ENCODE measurements at places on chromosomes 5 and 9.

GRCh38 chr5:10304932-10305331 lies 2.8 kb downstream of the CMBL start:
- DNase-seq: no peak

GRCh38 chr9:96686638-96687335 lies 31.7 kb upstream of the PRXL2C start:
- peak; percentile 9 for DNase-seq

DNA sequence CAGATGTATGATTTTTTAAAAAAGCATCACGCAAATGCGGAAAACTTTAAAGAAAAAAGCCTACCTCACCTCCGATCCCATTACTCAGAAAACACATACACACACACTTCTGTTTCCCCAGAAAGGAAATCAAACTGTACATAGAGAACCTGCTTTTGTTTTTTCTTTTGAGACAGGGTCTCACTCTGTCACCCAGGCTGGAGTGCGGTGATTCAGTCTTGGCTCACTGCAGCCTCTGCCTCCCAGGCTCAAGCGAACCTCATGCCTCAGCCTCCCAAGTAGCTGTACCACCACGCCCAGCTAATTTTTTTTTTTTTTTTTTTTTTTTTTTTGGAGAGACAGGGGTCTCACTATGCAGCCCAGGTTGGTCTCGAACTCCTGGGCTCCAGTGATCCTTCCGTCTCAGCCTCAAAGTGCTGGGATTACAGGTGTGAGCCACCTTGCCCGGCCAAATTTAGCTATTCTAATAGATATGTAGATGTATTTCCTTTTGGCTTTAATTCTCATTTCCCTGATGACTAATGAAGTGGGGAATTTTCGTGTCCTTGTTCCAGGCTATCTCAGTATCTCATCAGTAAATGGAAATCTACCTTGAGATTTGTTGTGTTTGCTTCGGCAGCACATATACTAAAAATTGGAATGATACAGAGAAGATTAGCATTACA lies 25.7 kb upstream of the EEIG1 start:
- no peak for DNase-seq

DNA sequence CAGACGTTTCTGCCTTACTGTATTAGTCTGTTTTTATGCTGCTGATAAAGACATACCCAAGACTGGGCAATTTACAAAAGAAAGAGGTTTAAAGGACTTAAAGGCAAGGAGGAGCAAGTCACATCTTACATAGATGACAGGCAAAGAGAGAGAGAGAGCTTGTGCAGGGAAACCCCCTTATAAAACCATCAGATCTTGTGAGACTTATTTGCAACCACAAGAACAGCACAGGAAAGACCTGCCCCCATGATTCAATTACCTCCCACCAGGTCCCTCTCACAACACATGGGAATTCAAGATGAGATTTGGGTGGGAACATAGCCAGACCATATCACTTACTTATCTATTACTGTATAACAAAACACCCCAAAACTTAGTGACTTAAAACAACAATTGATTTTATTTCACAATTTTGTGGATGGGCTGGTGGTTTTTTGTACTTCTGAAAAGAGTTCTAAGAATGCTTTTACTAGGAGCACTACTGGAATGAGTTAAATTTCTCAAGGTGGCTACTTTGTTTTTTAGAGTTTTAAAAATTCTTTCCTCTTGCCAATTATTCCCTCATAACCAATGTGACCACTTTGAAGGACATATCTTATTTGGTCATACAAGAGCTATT lies 10.3 kb downstream of the RUSC2 start:
- no peak for DNase-seq

DNA sequence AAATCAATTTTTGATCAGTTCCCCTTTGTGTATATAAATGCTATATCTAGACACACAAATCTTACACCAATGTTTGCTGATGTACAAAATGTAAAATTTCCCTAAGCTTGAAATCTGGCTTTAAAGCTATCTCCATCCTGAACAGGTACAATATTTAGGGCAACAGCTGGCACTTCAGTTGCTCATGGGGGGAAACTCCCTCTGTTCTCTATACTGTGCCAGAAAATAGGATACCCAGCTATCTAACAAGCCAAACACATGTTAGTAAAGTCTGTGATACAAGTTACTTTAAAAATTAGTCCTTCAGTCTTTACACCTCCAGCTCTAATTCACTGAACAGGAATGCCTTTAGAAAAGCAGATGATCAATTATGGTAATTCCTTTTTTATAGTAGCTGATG lies 191.8 kb downstream of the SLF1 start:
- no peak for DNase-seq

DNA sequence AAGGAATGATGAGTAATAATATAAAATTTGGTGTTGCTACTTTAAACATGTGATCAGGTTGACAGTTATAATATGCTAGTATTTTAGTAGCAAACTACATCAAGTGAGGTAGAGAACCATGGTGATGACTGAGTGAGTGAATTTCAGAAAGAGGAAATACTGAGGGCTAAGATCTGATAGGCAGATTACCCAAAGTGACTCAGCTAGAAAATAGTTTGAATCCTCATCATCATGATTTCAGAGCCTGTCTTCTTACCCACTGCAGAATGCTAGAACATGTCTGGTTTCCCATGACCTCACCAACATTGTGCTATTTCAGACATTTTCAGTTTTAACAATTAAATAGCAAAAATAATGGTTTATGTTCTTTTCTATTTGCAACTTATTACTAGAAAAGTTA lies 602.1 kb downstream of the TAF11L14 start:
- DNase-seq: no peak

DNA sequence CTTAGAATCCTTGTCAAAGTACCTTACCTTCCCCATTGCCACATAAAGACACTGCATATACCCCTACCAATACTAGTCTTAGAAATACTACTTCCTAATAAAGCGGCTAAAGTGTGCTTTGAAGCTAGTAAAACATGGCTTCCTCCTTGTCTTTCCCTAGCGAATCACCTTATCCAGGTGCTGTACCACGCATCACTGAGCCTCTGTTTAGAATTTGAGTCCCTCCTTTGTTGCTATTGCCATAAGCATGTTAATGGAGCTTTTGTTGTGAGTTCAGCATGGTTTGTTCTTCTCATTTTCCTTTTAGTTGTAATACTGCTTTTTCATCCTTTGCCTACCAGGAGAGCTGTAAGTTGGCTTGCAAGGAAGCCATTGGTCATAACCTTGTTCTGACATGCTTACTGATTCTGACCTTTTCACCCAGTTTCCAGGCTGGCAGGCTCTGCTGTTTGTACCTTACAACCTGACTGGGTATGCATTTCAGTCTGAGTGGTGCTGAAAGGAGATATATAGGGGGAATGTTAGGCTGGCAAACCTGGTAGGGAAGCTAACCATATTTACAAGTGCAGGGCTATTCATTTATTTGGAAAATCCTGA lies 49.8 kb downstream of the LMNB1 start:
- no peak for DNase-seq

- no peak for DNase-seq
Observed at GRCh38 chr9:21583628-21584377, 101.7 kb upstream of the IFNE start.

- no peak for DNase-seq
Observed at GRCh38 chr5:137313526-137314175, 185.5 kb downstream of the SPOCK1 start.

DNA sequence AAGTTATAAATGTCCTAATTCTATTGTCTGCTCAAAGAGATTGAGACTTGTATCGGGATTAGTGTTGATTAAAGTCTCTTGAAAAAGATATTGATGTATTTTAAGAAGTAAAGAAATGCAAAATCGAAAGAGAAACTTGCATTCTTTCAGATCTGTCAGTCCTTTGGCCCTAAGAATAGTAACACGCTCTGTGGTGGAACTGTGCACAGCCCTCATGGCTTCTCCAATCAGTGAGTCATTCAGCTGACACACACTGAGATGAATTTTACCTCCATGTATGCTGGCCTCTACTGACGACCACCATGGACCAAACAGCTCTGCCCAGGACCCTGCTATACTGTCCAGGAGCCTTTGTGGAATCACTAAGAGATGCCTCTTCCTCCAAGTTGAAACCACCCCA lies 232.4 kb downstream of the ESM1 start:
- no peak for DNase-seq

- no peak for DNase-seq
Observed at GRCh38 chr9:111994831-111995458, 98.3 kb downstream of the UGCG start.

GRCh38 chr9:120524863-120525262 lies 55.1 kb downstream of the CDK5RAP2 start:
- no peak for DNase-seq

DNA sequence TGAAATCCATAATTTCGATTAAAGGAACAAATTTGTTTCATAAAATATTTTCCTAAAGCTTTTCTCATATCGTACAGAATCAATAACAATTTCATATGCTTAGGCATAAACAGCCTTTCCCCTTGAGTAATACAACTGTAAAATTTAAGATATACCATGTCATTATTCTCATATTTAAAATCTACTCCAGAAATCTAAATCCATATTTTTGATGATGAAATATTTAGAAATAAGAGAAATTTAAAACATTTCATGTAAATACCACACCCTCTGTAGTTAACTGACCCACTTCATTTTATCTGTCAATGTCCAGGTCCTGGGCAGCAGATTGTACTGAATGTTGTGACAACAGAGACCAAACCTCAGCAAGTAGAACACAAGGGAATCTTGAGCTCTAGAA lies 5.1 kb downstream of the POC5 start:
- DNase-seq: no peak

- peak; percentile 88 for DNase-seq
Observed at GRCh38 chr5:95817430-95817829, 5.1 kb downstream of the GLRX start.

GRCh38 chr9:69044240-69045219 lies 9.0 kb downstream of the FXN start:
- peak; percentile 51 for DNase-seq

DNA sequence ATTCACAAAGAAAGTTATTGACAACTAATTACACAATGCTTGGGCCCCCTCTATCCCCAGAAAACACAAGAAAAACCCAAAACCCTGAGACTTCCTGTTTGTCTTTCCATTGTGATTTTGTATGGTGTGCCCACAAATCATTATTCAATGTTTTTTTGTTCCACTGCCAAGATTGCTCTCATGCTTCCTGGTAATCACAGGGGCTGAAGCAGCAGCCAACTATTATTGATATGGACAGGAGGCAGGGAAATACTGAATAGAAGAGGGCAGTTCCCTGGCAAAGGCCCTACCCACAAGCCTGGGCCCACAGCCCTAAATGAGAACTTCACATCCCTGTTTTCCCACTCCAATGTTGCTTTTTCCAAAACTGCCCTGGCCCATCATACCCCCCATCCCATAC lies 21.5 kb upstream of the RFK start:
- no peak for DNase-seq

- DNase-seq: no peak
Observed at GRCh38 chr5:143601357-143601756, 197.9 kb upstream of the NR3C1 start.

DNA sequence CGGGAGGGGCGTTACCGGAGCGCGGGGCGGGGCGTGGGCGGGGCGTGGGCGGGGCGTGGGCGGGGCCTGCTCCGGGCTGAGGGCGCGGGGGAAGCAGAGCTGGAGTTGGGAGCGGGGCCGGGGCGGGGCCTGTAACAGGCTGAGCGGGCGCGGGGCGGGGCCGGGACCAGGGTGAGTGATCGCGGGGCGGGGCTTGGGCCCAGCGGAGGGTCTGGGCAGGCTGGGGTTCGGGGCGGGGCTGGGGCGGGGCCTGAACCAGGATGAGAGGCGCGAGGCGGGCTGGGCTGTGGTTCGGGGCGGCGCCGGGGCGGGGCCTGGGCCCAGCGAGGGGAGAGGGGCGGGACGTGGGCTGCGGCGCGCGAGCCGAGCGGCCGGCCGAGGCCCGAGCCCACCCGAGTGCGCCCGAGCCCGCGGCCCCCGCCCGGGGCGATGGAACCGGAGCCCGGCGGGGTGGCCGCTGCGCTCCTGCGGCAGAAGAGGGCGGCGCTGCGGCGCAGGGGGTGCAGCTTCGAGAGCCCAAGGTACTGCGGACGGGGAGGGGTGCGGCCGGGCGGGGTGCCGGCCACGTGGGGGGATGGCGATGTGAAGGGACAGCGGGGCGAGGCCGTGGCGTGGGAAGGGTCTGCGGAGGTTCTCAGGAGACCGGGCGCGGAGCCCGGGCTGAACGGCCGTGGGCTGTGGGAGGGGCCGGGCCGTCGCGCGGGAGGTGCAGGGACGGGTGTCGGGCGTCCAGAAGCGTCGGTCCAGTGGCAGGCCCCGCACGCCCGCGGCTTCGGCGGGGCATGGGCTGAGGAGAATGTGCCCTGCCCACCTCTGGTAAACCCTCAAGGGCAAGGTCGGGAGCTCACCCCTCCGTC lies 39.5 kb upstream of the GARNL3 start:
- peak; percentile 93 for DNase-seq

DNA sequence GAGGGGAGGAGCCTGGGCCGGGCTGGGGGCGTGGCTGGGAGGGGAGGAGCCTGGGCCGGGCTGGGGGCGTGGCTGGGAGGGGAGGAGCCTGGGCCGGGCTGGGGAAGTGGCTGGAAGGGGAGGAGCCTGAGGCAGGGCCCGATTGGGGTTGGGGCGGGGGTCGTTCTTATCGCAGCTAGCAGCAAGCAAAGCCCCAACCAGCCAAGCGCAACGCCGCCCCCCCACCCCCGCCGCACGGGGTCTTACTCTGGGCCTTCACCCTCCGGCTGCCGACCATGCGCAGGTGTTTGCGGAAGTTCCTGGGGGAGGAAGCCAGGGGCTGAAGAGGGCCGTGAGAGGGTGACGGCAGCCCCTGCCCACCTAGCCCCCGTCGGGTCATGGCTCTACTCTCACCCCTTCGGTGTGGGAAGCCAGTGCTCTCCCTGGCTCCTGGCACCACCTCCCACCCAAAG lies 5.0 kb downstream of the NSMF start:
- no peak for DNase-seq

DNA sequence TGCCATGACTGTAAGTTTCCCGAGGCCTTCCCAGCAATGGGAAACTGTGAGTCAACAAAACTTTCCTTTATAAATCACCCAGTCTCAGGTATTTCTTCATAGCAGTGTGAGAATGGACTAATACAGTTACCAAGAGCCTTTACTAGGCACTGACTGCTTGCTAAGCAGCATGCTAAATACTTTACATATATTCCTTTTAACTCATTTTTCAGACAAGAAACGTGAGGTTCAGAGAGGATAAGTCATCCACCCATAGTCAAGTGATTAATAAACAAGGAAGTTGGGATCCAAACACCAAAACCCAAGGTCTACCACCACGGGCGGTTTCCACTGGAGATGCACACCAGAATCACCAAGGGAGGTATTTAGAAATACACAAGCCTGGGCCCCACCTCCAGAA lies 50.8 kb downstream of the GABBR2 start:
- no peak for DNase-seq

GRCh38 chr5:139708877-139709581 lies 60.9 kb downstream of the CXXC5 start:
- DNase-seq: peak; percentile 41

DNA sequence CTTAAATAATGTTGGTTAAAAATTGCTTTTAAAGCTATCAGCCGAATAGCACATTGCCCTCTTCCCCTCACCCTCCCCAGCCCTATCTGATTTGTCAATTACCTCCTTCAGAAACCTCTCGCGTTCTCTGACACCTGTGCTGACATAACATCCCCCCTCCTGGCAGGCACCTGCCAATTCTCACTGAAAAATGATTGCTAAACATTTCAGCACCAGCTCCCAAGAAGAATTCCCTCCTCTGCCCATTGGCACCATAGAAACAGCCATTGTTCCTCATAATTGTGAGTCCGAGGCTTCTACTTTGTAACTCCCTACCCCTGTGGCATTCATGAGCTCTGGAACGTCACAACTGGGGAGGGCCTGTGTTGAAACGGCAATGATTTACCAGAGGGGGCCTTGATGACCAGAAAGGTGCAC lies 20.2 kb downstream of the CDH6 start:
- no peak for DNase-seq

- no peak for DNase-seq
Observed at GRCh38 chr9:75376680-75377254, 288.5 kb downstream of the OSTF1 start.

- DNase-seq: no peak
Observed at GRCh38 chr5:77983482-77984199, 207.5 kb upstream of the TBCA start.
